ENCODE measurements at places on chromosomes 7 and 10. TPM values are rescaled to one million over a fixed set of nuclear protein-coding genes. Genes with fewer than 3 reads are reported as not detected.

HSPA12A gene
- 2.2 TPM for total RNA-seq

NKX2-3 gene
- not detected for total RNA-seq

MYL10 gene
- not detected for total RNA-seq

DNA sequence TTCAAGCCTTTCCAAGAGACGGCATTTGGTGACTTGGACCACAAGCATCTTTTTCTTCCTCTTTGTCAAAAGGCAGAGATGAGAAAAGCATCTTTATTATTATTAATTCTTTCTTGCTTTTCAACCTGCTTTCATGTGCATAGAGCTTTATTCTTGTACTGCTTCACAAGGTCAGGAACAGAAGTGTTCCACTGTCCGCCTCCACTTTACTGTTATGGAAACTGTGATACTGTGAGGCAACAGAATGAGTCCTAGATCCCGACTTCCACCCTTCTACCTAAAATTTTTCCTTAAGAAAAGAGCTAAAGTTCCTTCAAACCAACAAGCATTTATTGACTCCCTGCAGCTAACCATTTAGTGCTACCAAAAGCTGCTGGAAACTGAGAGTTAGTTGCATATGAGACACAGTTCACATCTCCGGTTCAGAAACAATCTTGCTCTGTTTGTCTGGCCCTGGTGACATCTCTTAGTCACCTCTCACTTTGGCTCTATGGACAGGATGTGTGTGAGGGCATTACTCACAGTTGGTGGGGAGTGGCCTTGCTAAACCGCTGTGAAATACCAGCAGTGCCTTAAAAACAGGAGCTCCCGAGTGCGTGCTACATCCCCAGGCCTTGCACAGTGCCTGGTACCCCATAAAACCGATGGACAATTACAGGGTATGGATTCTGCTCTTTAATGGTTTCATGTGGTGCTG is 77.1 kb upstream of the TRIL start:
- no peaks in the 10 kb centered on the region for H3K36me3 ChIP-seq
- no peak overlapping the region for H3K27ac ChIP-seq
- no peak for DNase-seq
- H3K4me3 ChIP-seq, result no peak overlapping the region

DNA sequence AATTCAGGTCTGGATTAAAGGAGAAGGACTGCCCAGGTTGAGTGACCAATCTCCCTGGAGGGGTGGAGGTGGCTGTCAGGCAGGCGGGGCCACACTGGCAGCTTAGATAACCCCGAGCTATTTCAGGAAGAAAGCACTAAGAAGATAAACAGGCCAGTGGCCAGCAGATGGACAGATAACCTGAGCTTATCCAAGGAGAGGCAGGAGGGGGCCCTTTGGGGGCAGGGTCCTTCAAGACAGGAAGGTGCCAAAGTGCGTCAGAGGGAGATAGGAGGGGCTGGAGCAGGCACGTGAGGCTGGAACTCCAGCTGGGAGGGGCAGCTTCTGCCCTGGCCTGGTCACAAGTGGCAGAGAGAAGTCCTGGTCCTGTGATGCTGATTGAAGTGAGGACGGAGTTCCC is 29.8 kb upstream of the PODXL start:
- no peak overlapping the region for H3K27ac ChIP-seq
- no peak for DNase-seq
- H3K36me3 ChIP-seq, result no peaks in the 10 kb centered on the region
- no peak overlapping the region for H3K4me3 ChIP-seq
- H3K4me1 ChIP-seq, result no peaks in the 10 kb centered on the region

GRCh38 chr10:11608159-11609013 is 3.1 kb downstream of the USP6NL start:
- peak overlapping the region; percentile 98 for H3K4me3 ChIP-seq
- H3K36me3 ChIP-seq, result no peaks in the 10 kb centered on the region
- H3K27ac ChIP-seq, result peak overlapping the region; percentile 91
- H3K27me3 ChIP-seq, result no peaks in the 10 kb centered on the region
- peak; percentile 55 for DNase-seq

DNA sequence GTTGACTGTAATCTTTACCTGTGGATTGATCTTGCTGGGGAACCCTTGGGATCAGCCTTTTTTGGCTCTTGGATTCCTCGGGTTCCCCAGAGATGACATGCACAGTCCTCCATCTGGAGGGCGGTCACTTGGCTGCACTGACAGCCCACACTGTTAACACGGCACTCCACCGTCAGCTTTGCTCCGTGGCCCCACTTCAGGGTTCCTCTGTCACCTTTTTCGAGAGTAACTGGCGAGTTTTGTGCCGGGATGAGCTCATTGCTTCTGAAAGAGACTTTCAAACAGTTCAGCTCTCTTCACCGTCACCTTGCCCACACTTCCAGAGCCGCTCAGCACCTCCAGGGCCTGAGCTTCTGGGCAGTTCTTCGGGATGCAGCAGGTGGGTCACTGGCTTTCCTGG is 42.4 kb downstream of the PROSER2 start:
- no peak for DNase-seq
- H3K4me3 ChIP-seq, result no peak overlapping the region
- H3K36me3 ChIP-seq, result no peaks in the 10 kb centered on the region
- peaks cover 12% of the 10 kb centered on the region for H3K4me1 ChIP-seq

GRCh38 chr7:23350466-23350865 is 51.3 kb downstream of the MALSU1 start:
- peaks cover 27% of the 10 kb centered on the region for H3K4me1 ChIP-seq
- DNase-seq, result no peak
- H3K4me3 ChIP-seq, result no peak overlapping the region
- H3K27me3 ChIP-seq, result no peaks in the 10 kb centered on the region
- peaks cover 20% of the 10 kb centered on the region for H3K36me3 ChIP-seq

DNA sequence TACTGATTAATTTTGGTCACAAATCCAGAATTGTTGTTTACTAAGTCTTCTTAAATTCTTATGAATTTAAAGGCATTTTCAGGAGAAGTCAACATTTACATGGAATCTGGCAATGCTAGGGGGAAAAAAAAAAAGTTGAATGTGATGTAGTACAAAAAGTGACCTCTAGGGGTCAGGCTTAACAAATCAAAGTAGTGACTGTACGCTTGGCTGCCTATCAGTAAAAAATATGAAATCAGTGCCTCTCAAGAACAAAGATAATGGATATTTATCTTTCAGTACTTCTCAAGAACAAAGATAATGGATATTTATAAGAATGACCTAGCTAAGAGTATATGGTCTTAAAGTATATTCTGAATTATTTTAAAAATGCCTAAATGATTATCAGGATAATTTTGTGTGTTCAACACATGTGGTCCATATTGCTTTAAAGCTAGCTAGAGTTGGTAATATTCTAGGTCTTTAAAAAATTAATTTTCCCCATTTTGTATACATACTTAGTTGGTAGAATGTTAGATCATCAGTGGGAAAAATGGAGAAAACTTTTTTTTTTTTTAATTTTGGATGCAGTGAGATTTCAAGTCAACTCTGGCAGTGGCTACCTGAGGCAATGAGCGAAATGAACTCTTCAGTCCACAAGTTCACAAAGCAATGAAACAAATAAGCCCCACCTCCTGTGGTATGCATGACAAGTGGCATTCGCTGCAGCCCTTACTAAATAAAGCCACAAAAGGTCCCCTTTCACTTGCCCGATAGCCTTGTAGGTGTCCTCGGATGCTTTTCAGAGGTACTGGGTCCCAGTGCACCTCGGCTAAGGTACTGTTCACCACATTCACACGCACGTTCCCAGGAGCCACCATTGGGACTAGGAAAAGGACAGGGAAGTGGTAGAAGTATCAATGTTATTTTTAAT is 51.2 kb upstream of the LAMB4 start:
- H3K4me3 ChIP-seq, result no peak overlapping the region
- no peaks in the 10 kb centered on the region for H3K4me1 ChIP-seq
- no peak overlapping the region for H3K27ac ChIP-seq
- DNase-seq, result peak; percentile 28

ERVW-1 gene
- not detected for total RNA-seq

DNA sequence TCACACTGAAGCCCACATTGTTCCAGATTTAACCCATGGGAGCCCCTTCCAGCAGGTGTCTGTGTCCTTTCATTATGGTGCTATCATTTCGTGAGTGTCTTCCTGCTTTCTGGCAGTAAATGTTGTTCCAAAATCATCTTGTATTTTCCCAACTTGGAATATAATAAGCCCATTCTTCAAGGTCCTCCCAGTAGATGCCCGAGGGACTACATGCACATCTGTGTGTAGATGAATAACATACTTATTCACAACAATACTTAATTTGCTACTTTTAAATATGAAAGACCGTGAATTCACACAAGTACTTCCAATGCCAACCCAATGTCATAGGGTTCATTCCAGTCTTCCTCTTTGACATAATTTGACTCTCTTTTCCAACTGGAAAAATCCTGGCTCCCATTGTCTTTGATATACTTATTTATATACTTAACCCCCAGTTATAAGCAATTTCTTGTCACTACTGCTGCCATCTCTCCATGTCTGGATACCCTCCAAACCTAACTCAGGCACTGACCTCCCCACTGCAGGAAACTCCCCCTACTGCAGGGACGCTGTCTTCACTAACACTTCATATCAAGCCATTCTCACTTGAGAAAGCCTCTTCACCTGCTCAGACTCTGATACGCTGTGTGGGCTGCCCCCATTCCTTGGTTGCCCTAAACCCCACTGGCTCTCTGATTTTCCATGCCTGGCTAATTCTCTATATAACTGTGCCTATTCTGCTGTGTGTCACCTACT is 1119.2 kb downstream of the CNTNAP2 start:
- DNase-seq, result no peak
- no peaks in the 10 kb centered on the region for H3K27me3 ChIP-seq
- no peak overlapping the region for H3K4me3 ChIP-seq
- no peaks in the 10 kb centered on the region for H3K36me3 ChIP-seq
- no peak overlapping the region for H3K27ac ChIP-seq

DNA sequence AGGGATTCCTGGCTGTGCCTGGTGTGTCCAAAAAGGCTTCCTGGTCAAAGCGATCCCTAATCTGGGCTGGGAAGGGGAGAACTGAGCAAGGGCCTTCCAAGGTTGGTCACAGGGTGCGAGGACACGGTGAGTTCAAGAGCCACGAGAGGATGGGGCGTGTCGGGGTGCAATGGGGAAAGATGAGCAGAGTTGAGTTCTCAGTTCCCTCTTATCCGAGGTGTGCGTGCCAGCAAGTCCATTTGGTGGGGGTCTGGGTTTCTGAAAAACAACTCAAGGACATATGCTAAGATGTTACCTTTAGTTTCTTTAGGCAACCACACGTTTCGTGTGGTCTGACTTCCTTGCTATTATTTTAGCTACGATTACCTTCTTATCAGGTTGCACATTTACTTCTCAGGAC is 1.3 kb downstream of the ZNF775 start:
- H3K4me1 ChIP-seq, result peaks cover 73% of the 10 kb centered on the region
- H3K36me3 ChIP-seq, result no peaks in the 10 kb centered on the region
- H3K4me3 ChIP-seq, result peak overlapping the region; percentile 99
- H3K27ac ChIP-seq, result peak overlapping the region; percentile 97
- no peaks in the 10 kb centered on the region for H3K27me3 ChIP-seq

TMEM229A gene
- total RNA-seq, result not detected

BMPER gene
- not detected for total RNA-seq

GRCh38 chr10:81414038-81414437 is 461.0 kb upstream of the NRG3 start:
- no peaks in the 10 kb centered on the region for H3K27me3 ChIP-seq
- H3K4me1 ChIP-seq, result no peaks in the 10 kb centered on the region
- no peak overlapping the region for H3K4me3 ChIP-seq

DNA sequence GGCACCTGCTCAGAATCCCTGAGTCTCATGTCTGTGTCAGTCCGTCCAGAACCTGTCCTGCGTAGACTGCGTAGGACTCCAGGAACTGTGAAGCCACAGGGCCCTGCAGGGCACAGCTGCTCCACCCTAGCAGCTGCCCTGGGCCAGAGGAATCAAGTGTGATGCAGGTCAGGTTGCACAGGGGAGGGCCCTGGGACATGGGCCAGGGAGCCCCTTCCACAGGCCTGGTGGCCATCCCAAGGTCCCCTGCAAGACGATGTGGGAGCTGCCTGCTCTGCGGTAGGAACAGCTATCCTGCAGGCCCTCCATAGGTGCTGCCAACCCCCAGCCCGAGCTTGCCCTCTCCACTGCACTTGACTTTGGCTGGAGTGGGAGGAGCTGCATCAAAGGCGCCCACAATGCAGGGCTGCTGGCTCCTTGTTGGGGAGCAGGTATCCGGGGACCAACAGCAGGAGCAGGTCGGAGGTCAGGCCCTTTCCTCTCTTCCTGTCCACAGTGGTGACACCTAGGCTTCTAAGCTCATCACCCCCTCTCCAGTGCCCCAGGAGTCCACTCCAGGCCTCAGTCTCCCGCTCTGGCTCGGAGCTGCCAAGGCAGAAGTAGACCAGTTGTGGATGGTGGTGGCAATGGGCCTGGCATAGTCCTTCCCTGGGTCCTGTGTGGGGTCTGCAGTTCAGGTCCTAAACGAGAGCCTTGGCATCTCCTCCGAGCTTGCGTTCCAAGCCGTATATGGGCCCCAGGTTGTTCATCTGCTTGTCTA is 149.1 kb downstream of the MAPK8 start:
- no peaks in the 10 kb centered on the region for H3K27me3 ChIP-seq
- DNase-seq, result no peak
- H3K27ac ChIP-seq, result no peak overlapping the region

DNA sequence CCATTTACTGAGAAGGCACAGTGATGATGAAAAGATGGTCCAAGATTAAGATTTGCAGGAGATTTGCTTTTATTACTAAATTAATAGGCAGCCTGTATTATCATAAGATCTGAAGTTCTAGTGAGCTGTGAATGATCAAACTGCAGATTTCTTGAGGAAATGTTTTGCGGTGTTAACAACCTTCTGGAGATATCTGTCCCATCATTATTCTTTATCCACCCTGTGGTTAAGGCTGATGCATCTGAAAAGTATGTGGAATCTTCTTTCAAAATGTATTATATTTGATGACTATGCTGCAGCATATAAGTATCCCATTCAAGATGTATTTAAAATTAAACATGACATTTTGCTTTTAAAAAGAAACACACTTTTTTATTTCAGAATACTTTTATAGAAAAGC is 150.3 kb downstream of the POLR1F start:
- no peak overlapping the region for H3K4me3 ChIP-seq
- DNase-seq, result no peak
- H3K27ac ChIP-seq, result no peak overlapping the region
- no peaks in the 10 kb centered on the region for H3K4me1 ChIP-seq
- no peaks in the 10 kb centered on the region for H3K27me3 ChIP-seq
- H3K36me3 ChIP-seq, result no peaks in the 10 kb centered on the region

DNA sequence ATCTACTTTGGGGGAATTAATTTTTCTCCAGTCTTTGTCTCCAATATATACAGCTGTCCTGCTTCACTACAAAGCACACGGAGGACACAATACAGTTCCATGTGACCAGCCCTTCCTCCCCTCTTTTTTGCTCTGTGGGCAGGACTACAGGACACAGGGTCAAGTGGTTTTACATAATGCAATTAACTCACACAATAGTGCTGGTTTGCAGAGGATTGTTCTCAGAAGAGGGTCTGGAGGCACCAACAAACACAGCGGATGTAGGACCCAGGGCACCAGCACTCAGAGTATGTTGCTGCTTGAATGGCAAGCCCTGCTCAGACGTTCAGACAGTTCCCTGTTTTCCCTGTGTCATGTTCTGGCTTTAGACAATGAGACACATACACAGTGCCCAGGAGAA is 52.0 kb upstream of the NPTX2 start:
- no peak overlapping the region for H3K27ac ChIP-seq
- H3K4me3 ChIP-seq, result no peak overlapping the region
- H3K36me3 ChIP-seq, result no peaks in the 10 kb centered on the region
- no peaks in the 10 kb centered on the region for H3K4me1 ChIP-seq
- no peak for DNase-seq

- no peak for DNase-seq
- H3K4me3 ChIP-seq, result no peak overlapping the region
- no peaks in the 10 kb centered on the region for H3K27me3 ChIP-seq
- H3K4me1 ChIP-seq, result no peaks in the 10 kb centered on the region
- H3K36me3 ChIP-seq, result no peaks in the 10 kb centered on the region
- no peak overlapping the region for H3K27ac ChIP-seq
Observed at GRCh38 chr7:76086070-76086469, 38.2 kb downstream of the MDH2 start.

- no peak for DNase-seq
- no peak within 1 kb of the TSS for H3K27ac ChIP-seq
- peaks cover 3% of the 10 kb centered on the region for H3K4me1 ChIP-seq
Observed at GRCh38 chr7:73770002-73770859, at the start of gene CLDN3. Gene CLDN3 (minus strand): TSS chr7:73770270. CDS start chr7:73770049, 221 bp downstream.

Measured in GM12878 (cell line).